ENCODE measurements at places on chromosomes 5 and 9.

DNA sequence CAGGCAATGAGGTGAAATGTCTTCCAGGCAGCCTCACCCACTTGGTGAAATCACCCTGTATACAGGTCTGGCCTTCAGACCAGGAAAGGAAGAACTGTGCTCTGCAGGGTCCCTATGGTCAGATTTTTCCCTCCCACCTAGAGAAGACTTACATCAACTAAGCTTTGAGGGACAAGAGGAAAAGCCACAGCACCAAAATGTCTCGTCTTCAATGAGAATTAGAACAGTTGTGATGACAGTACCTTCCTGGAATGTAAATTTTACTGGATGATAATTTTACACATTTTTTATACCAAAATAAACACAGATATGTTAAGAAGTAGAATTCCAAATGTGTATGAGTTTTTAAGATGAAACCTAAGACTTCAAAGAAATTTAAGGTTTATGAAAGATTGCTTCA is 283.9 kb downstream of the SPOCK1 start:
- no peak for DNase-seq

DNA sequence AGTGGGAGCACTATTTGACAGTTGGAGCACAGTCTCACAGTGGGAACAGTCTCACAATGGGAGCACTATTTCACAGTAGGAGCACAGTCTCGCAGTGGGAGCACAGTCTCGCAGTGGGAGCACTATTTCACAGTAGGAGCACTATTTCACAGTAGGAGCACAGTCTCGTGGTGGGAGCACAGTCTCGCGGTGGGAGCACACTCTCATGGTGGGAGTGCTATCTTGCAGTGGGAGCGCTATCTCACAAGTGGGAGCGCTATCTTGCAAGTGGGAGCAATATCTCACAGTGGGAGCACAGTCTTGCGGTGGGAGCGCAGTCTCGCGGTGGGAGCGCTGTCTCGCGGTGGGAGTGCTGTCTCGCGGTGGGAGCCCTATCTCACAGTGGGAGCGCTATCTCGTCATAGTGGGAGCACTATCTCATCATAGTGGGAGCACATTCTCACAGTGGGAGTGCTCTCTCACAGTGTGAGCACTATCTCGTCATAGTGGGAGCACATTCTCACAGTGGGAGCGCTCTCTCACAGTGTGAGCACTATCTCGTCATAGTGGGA is 56.1 kb downstream of the MED10 start:
- no peak for DNase-seq

- DNase-seq, result no peak
Measured at GRCh38 chr5:180294411-180294810, 2.5 kb upstream of the MAPK9 start.

- no peak for DNase-seq
Measured at GRCh38 chr5:6180231-6180872, 198.0 kb downstream of the MED10 start.

DNA sequence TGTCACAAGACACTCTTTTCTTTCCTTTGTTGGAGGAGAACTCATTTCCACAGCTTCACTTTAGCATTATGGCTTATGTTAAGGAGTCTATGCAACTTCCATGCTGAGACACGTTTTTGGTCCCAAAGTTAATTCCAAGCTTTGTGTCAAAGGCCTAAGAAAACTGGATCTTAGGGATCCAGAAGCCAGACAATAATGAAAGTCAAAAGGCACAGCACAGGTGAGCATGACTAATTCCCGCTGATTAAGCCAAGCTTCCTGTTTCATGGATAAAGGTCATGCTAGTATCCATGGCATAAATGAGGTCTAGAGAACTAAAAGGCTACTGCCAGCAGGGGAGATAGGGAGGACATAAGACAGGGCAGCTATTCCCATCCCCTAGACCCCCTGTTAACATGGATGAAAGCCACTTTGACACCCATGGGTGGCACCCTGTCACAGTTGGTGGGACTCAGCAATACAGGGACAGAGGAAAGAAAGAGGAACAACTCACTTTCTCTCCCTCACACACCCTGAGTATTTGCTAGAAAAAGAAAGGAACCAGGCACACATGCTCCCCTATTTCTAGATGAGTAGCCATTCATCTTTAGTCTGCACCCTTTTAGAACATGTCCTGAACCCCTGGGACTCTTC is 438.1 kb upstream of the CDH9 start:
- no peak for DNase-seq

- DNase-seq, result no peak
Measured at GRCh38 chr5:34869256-34869655, 30.3 kb downstream of the TTC23L start.

GRCh38 chr5:10021248-10021647 is 228.4 kb downstream of the ATPSCKMT start:
- DNase-seq, result no peak

DNA sequence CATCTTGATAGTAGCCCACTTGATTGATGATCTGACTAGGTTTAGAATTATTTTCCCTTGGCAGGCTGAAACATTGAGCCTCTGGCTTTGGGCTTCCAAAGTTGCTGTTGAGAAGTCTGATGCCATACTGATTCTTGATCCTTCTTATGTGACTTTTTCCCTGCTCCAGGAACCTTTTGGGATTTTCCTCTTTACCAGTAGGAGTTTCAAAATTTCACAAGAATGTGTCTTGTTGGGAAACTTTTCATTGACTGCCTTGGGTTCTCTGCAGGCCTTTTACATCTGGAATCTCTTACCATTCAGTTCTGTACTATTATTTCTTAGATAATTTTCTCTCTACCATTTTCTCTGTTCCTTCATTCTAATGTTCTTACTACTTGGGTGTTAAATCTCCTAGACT is 20.0 kb downstream of the STC2 start:
- no peak for DNase-seq

GRCh38 chr5:171712616-171713015 is 73.0 kb upstream of the SMIM23 start:
- DNase-seq, result no peak

DNA sequence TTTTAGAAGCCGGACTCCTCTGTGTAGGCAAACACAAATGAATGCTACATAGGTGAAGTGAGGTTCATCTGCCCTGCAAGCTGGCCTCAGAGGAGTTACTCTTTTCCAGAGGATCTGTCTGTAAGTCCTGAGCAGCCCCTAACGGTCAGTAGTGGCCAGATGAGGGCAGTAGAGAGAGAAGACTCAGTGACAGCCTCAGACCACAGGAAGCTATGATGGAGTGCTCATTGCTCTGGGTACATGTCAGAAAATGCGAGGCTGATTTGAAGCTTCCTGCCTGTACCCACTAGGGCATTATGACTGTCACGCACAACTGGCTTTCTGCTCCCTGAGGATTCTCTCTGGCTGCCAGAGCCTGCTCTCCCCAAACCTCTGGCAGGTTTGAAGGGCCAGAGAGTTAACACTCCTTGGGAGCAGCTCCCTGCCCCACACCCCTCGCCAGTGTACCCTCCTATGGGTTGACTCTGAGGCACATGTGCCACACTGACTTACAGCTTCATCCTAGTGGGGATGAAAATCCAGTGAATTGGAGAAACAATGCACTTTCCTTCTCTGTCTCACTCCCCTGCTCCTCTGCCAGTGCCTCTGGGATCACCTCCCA is 141.5 kb downstream of the GABRG2 start:
- DNase-seq, result no peak

DNA sequence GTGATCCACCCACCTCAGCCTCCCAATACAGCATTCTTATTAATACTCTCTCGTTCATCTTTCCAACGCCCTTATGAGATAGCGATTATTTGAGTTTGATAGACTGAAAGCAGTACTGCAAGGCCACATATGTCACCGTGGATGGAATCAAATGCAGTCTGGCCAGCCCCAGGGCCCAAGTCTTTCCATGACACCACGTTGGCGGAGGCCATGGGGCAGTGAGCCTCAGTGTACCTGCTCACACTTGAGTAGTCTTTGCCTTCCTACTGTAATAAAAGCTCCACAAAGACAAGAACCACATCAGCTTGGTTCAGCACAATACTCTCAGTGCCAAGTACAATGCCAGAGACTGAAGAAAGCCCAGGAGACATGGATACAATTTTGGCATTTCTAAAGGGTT is 88.5 kb downstream of the TTLL11 start:
- no peak for DNase-seq

DNA sequence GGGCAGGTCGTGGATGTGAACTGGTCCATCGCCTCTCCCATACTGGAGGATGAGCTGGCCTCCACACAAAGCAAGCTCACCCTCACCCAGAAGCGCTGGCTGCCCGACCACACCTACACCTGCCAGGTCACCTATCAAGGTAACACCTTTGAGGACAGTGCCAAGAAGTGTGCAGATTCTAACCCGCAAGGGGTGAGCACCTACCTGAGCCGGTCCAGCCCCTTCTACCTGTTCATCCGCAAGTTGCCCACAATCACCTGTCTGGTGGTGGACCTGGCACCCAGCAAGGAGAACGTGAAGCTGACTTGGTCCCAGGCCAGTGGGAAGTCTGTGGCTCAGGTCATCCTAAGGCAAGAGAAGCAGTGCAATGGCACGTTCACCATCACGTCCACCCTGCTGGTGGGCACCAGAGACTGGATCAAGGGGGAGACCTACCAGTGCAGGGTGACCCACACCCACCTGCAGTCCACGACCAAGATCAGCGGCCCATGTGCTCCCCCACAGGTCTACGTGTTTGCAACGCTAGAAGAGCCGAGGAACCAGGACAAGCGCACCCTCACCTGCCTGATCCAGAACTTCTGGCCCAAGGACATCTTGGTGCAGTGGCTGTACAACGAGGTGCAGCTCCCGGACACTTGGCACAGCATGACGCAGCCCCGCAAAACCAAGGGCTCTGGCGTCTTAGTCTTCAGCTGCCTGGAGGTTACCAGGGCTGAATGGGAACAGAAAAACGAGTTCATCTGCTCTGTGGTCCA is 71.3 kb downstream of the INSL6 start:
- no peak for DNase-seq

DNA sequence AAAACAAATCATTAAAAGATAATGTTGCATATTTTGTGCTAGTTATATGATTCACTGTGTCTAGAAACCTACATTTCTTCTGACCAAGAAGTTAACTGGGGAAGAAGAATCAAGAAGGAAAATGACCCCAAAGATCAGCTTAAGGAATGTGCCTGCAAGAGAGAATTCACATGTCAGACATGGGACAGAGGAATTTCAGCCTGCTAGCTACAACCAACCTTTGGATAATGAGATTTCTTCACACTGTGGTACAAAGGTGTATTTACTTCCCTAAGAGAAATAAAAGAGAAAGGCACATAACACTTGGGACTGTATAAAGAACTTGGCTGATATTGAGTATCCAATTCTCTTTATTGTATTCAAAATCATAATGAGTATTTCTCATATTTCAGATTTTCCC is 39.6 kb upstream of the ELL2 start:
- DNase-seq, result no peak

DNA sequence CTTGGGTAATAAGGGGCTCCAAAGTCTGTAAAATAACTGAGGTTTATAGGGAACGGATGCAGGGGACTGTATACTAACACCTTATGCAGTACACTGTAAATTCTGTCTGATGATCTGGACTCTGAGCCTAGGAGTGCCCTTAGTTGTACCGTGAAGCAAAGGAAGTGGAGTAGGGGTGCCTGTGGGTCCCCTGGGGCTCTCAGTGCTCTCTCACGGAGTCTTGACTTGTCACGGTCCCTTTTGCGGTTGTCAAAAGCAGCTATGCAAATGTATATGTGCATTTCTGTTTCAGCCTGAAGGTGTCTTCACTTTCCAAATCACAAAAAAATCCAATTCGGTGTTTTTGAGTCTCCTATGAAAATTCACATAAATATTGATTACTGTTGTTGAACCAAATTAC is 17.8 kb downstream of the DMRT1 start:
- no peak for DNase-seq

GRCh38 chr9:105413525-105413924 is 34.3 kb upstream of the FSD1L start:
- peak; percentile 62 for DNase-seq

- no peak for DNase-seq
Measured at GRCh38 chr9:16281707-16282106, 588.8 kb downstream of the BNC2 start.

- DNase-seq, result no peak
Measured at GRCh38 chr5:27947088-27947487, 908.7 kb upstream of the CDH9 start.

GRCh38 chr9:124496075-124496449 is 11.1 kb downstream of the NR5A1 start:
- no peak for DNase-seq

- peak; percentile 82 for DNase-seq
Measured at GRCh38 chr5:126961702-126962101, 68.7 kb downstream of the MARCHF3 start.

GRCh38 chr5:158064334-158065123 is 205.6 kb upstream of the CLINT1 start:
- DNase-seq, result no peak

- DNase-seq, result no peak
Measured at GRCh38 chr5:14090755-14091154, 52.4 kb upstream of the TRIO start.

DNA sequence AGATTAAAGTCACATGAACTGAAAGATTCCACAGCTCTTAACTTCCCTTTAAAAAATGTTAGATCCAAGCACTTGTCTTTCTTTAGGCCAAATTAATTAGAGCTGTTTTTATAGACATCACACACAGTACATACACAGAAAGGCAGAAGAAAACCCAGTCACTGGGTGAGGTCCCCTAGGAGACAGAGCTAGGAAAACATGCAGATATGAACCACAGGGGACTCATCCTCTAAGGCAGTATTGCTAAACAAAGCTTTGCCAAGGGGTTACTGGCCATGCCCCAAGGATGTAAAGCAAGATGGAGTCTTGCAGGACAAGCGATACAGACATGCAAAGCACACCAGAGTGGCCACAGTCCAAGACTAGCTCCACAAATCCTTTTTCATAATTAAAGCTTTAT is 227.0 kb downstream of the SEMA6A start:
- no peak for DNase-seq

DNA sequence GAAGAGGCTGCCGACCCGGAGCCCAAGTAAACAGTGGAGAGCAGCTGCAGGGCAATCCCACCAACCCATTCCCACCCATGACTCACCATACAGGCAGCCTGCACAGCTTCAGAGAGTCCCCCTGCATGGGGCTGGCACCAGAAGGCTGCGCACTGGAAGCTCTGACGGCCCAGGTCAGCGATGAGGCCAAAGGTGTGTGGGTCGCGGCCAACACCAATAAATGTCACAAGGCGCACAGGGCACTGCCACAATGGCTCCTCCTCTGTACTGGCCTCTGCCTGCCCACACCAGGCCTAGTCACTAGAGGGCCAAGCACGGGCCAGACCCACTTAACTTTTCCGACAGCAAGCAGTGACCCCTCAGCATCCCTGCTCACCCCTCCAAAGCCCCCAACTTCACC is 3.0 kb upstream of the SRA1 start:
- DNase-seq, result no peak

GRCh38 chr5:35338157-35338453 is 107.8 kb upstream of the PRLR start:
- no peak for DNase-seq

DNA sequence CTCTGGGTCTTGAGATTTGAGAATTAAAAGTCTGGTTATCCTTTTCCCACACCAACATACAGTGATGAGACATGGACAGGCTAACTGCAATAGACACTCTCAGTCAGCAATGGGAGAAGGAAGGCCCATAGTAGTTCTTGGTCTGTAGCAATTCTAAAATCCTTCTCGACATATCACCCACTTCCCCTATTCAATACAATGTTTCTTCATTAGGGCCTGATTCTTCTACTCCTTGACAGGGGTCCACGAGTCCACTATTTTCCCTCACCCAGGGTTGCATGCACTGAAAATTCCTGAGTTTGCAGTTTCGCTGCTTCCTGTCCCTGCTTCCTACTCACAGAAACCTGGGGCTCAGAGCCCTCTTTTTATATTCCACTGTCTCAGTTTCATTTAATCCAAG is 402.8 kb downstream of the MAT2B start:
- no peak for DNase-seq

GRCh38 chr5:143114481-143114880 is 289.0 kb downstream of the NR3C1 start:
- DNase-seq, result no peak
